Kidney epithelial cell (primary cell): ENCODE measurements at places on chromosomes 5 and 9. TPM values are rescaled to one million over a fixed set of nuclear protein-coding genes. Genes with fewer than 3 reads are reported as not detected.

- DNase-seq: no peak
Measured at GRCh38 chr9:89814340-89815040, 209.7 kb downstream of the GADD45G start.

DNA sequence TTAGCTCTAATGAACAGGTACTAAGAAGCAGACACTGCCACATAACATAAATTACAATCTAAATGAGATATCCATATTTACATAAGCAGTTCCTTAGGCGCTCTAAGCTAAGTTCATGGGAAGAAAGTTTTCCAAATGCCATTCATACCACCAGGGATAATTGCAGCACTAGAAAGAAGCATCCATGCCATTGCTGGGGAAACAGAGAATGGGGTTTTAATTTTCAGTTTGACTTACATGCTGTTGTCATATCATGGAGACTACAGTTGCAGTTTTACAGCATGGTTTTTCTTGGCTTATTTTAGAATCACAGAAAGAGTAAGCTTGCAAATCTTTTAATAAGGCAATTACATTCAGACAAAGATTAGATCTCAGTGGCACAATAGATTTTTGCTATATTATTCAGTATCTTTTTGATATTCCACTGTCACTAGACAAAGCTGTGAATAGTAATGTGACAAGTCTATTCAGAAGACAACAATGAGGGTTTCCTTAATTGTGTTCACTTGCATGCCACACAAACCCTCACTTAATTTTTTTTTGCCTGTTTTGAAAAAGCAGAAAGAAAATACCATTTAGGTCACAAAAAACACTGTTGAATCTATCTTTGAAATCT, 108.4 kb upstream of the ELAVL2 start:
- no peak for DNase-seq

DNA sequence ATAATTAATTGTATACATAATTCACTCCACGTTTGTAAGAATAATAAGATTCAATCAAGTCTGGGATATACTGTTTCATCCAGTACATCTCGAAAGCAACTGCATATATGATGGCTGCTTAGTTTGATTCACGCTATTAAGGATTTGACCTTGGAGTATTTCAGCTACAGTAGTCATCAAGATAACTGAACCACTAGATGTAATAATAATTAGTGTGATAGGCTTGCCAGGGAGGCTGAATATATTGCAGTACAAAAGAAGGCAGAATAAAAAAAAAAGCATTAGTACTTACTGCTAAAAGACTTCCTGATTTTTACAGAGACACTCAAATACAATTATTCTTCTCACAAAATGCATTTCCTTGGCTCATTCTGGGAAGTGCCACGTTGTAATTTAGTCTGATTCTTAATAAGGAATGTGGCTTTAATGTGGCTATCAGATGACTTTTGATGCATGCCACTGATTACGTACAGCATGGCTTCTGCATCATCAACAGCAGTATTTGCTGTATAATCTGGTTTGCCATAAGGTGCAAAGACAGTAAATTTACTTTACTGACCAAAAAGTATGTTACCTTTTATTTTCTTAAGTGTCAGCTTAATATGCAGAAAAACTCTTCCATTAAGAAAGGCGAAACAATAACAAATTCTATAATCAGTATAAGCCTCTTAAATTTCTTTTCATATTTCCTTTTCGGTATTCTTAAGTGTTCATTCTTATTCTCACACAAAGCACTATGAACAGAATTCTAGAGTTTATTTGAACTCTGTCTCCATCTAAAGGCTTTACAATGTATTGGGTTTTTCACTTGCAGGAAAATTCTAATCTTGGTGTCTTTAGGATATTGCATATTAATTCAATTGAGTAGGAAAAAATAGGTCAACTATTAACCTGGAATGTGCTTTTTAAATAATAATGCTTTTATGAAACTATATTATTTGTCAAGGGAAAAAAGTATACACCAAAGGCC, 166.4 kb downstream of the SLF1 start:
- no peak for DNase-seq

DNA sequence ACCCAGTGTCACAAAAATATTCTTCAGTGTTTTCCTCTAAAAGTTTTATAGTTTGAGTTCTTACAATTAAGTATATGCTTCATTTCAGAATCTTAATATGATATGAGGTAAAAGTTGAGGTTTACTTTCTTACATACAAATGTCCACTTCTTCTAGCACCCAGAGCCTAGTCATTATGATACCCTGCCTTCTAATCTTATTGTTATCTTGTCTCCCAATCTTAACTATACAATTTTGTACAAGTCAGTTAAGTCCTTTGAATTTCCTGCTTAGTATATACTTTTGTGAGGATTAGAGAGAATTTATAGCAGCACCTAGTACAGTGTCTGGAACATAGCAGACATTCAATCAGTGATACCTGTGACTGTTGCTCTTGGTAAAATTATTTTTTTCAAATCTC, 29.3 kb downstream of the RAD50 start:
- DNase-seq: no peak

- peak; percentile 97 for DNase-seq
Measured at GRCh38 chr9:115672477-115673316, 480.9 kb upstream of the PAPPA start.

GRCh38 chr9:125514468-125514867, 192.5 kb downstream of the MAPKAP1 start:
- DNase-seq: no peak

- DNase-seq: no peak
Measured at GRCh38 chr9:22100626-22101025, 91.5 kb upstream of the CDKN2B start.

GRCh38 chr9:121286973-121287741, 19.2 kb downstream of the GSN start:
- DNase-seq: peak; percentile 81

GRCh38 chr9:75881761-75882160, 8.7 kb upstream of the PCSK5 start:
- DNase-seq: no peak

GRCh38 chr9:115240676-115241075, 122.7 kb upstream of the TNC start:
- DNase-seq: no peak

- DNase-seq: no peak
Measured at GRCh38 chr9:90476058-90476457, 166.6 kb downstream of the DIRAS2 start.

GRCh38 chr5:168575391-168576372, 3.5 kb downstream of the PANK3 start:
- DNase-seq: no peak

DNA sequence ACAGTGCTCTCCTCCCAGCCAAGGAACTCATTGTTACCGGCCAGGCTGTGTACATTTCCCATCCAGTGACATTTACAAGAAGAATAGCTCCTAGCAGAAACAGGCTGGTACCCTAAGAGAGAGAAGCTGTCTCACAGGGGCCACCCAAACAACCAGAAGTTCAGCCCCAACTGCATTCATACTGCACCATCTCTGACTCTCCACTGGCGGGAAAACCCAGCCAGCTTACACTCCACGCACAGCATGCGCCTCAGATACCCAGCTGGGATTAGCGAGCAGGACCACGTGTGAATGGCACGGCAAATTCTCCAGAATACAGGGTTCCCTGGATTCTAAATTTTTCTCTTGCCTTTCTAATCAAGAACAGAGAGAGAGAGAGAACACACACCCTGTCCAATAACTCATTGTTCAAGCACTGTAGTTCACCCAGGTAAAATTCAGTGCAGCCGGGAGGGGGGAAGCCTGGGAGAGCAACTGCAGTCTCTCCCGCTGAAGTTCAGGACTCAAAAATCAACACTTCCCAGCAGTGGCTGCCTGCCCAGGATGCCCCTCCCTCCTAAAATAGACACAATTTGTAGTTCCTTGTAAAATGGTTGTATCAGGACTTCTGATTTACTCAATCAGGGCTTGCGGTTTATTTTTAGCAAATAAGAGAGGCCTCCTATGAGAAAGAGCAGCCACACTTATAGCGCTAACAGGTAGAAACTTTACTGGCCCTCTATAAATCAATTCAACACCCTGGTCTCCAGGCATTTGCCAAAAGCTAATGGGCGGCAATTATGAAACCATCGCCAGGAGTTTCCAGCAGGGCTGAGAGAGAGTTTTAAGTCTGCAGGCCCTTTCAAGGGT, 2.2 kb downstream of the COL23A1 start:
- DNase-seq: no peak

The CDKN2B-AS1 gene
- total RNA-seq: 0.04 and 0.14 TPM in 2 replicates

The ECSCR gene
- total RNA-seq: not detected in 2 replicates
